ENCODE measurements at places on chromosomes 5 and 9.

GRCh38 chr5:888638-889035, 4.0 kb downstream of the BRD9 start:
- no peak for DNase-seq

GRCh38 chr9:123290764-123291163, 22.4 kb upstream of the STRBP start:
- no peak for DNase-seq

DNA sequence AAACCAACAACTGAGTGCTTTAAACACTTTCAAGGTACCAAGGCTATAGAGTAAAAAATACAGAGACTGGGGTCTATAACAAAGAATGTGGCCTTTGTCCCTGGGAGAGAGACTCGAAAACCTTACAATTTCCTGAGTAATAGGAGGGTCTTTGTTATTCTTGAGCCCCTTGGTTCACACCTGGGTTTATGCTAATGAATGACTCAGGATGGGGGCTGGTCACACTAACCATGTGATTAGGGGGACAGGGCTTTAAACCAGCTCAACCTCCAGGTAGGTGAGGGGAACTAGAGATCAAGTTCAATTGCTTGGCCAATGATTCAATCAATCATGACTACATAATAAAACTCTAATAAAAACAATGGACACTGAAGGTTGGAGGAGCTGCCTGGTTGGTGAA, 50.2 kb downstream of the PLPP1 start:
- no peak for DNase-seq

DNA sequence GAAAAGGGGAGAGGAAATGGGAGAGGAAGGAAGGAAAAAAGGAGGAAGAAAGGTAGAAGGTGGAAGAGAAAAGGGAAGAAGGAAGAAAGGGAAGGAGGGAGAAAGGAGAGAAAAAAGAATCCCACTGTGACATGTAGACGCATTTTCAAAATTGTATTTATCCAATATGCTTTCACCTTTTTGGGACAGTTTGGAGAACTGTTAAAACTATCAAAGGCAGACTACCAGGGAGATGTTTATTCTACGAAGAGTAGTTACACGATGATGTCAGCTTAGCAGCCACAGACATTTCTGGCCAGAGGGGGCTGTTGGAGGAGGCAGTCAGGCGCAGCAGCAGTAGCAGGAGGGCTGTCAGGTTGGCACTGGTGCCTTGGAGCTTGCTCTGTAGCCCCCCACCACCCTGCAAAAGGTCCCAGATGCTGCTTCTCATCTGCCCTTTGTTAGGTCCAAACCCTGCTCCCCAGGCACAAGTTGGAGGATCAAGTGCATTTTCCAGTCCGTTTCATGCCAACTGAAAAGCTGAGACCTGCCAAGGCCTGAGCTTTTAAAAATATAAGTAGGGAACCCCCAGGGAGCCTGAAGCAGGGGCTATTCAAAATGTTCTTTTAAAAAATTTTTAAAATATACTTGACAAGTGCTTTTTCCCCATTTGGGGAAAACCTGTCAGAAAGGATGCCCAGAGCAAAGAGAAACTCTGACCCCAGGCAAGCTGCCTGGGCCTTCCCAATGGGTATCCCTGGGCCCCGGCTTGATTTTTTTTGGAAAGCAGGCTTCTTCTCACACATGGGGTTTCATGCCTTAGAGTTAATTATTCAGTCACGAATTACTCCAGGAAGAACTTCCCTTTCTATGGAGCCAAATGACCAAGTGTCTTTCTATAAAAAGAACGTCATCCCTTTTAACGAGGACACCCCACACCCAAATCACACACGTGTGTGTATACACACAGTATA, 203.3 kb downstream of the SLIT3 start:
- no peak for DNase-seq

DNA sequence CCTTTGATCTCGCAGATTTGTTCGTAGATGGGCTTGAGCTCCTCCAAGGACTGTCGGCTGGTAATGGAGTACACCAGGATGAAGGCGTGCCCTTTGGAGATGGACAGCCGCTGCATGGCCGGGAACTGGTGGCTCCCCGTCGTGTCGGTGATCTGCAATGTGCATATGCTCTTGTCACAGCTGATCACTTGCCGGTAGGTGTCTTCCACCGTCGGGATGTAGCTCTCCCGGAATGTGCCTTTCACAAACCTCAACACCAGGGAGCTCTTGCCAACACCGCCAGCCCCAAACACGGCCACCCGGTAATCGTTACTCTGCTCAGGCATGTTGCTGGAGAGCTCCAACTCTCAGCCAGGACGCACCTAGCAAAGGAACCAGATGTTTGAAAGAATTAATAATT, 29.1 kb downstream of the DIRAS2 start:
- no peak for DNase-seq

DNA sequence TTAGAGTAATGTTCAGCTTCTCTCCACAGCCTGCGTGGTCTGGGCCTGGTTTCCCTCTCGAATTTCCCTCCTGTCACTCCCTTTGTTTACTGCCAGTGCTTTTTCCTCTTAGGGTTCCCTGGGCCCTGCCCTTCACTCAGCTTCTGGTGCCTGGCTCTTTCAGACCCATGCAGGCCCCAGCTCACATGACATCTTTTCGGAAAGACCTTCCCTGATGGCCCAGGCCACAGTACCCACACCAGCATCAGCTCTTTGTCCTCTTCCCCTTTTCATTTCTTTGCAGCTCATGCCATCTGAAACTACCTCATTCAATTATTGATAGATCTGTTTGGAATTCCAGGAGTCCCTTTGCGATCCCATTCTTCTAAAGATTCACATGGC, 68.1 kb upstream of the ABL1 start:
- no peak for DNase-seq

- no peak for DNase-seq
Observed at GRCh38 chr5:76145945-76146344, 62.8 kb downstream of the SV2C start.

GRCh38 chr5:172858511-172858989, 24.5 kb downstream of the ERGIC1 start:
- DNase-seq = no peak

DNA sequence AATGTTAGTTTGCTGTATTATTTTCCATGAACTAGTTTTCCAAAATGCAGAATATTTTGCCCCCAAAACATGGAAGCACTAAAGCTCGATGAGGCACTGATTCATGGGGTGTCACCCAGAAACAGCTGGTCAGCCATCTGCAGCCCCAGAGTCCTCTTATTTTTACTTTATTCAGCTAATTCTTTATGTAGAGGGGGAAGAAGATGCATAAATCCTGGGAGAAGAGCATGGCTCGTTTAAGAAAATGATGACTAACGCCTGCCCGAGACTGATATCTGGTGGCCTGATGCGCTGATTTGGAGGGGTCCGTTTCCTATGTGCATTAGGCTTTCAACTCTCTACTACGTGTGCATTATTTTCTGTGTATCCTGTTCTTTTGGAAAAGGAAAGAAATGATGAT, 390.3 kb upstream of the MEF2C start:
- DNase-seq = no peak

- no peak for DNase-seq
Observed at GRCh38 chr5:82839881-82840280, 237.3 kb downstream of the TMEM167A start.

- DNase-seq = no peak
Observed at GRCh38 chr9:136264031-136264430, 18.4 kb upstream of the QSOX2 start.

- DNase-seq = no peak
Observed at GRCh38 chr5:14958188-14958587, 86.6 kb upstream of the ANKH start.

DNA sequence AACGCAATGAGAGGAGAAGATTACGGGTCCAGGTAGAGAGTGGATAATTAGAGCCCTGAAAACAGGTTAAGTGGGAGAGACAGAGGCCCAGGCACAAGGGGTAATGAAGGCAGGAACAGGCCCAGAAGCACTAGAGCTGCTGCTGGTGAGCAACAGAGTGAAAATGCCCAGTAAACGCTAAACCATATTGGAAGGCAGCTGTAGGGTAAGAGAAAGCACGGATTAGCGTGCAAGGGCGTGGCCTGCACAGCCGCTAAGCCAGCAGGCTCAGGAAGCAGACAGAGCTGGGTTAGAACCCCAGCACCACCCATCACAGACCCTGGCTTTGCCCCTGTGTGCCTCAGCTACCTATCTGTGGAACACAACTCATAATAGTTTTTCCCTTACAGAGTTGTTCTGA, 93.2 kb downstream of the PAX5 start:
- DNase-seq = no peak

DNA sequence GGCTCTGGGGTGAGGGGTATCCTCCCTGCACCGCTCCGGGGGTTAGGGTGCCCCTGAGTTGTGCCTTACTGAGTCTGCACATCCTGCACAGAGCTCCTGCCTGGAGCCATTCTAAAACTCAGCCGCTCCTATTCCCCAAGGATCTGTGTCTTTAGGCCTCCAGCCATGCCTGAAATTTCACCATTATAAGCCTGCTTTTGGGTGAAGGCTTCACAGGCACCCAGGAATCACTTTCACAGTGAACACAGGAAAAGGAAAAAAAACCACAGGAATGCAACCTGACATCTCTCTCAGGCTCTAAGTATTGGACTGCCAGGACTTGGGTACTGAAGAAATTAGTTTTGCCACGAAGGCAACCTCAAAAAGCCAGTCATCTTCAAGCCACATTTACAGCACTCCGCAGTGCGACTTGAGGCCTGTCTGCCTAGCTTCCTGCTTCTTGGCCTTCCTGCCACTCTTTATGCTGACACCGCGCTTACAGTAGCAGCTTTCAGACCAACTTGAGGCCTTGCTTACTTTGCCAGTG, 30.9 kb downstream of the GALNT10 start:
- DNase-seq = no peak

GRCh38 chr5:141412854-141413539, at the start of gene PCDHGA10:
PCDHGA10 (plus strand) TSS chr5:141412987; CDS start chr5:141413176, 189 bp downstream.
- peak; percentile 47 for DNase-seq

DNA sequence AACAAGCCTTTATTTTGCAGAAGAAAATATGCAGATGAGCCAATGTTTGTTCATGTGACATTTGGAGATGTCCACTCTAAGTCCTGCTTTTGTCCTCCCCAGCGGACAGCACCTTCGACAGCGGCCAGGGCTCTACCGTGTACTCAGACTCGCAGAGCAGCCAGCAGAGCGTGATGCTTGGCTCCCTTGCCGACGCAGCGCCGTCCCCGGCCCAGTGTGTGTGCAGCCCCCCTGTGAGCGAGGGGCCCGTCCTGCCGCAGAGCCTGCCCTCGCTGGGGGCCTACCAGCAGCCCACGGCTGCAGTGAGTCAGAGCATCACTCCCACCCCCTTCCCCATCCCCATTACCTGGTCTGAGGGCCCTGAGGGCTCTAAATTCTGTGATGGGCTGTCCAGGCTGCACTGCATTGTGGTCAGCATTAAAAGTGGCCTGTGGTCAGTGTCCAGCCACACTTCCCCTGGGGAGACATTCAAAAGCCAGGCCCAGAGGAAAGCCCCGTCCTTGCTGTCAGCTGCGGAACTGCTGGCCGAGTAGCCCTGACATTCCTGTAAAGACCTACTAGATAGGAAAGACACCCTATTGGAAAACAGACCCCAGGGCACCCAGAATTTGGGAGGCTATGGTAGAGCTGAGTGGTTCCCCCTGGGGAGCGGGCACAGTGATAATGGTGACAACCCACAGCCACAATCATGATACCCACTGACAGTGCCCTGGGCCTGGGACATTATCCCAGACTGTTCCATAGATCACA, 69.0 kb downstream of the WNK2 start:
- DNase-seq = no peak

DNA sequence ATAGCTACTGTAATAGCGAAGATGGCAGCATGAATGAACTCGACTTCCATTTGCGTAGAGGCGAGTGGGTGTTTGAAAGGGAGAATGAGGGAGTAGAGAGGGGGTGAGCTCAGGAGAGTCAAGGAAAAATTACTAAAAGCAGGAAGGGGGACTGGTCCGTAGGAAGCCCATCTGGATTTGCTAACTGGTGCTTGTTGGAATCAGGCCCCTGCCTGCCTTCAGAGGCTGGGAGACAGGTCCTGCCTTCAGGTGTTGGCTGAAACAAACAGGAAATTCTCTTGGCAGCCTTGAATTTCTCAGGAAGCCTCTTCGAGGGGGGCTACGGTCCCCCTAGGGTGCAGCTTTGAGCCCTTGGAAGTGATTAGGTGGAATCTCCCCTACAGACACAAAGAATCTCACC, 121.7 kb downstream of the OLFM1 start:
- no peak for DNase-seq

DNA sequence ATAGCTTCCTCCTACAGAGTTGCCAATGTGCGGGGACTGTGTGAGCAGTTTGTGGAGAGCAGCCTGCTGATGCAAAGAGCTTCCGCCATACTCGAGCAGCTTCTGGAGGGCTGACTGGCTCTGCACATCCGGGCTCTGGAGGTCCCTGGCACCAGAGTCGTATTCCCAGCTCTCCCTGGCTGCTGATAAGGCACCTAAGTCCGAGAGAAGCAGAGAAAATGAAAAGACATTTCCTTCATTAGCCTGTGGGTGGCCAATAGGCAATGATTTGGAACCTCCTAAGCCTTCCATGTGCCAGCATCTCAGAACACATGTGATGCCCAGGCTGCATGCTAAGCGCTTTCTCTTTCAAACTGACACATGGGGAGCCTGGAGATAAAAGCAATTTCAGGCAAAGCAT, 94.3 kb downstream of the TSSK1B start:
- no peak for DNase-seq

DNA sequence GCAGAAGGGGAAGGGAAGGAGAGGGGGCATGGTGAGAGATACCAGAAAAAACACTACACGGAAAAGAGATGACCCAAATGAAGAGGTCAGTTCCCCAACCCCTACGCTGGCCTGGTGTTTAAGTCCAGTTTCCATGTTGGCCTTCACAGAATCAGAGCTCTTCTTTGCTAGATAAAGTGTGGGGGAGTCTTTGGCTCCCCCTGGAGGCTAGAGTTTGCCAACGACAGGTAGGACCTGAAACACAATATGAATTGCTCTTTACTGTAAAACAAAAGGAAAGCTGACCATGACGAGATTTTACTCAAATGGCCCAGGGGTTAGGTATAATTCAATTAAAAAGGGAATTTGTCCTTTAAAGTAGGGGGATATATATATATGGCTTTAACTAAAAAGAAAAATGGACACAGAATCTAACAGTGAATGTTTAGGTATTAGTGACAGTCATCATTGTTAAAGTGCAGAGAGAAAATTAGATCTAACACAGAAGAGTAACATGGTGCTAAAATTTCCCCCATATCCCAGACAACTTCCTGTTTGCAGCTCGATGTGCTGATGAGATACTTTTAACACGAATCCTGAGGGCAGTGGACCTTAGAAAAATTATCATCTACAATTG, 92.0 kb downstream of the SV2C start:
- DNase-seq = peak; percentile 46

GRCh38 chr5:173035904-173036707, 20.0 kb upstream of the CREBRF start:
- no peak for DNase-seq

DNA sequence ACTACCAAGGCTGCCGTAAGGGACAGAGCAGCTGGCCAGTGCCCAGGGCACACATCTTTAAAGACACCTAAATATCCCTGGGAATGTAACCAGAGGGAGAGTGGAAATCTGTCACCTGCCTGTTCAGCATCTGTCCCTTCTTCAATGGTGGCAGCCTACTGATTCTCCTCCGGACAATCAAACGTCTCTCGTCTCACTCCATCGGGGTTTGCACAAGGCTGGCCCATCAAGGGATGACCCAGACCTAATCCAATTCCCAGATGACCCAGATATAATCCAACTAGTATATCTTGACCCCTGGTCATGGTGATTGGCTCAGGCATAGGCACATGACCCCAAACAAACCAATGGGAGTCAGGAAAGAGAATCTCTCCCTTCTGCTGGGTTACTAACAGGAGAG, 93.5 kb downstream of the HRH2 start:
- no peak for DNase-seq
